Bone marrow (tissue), 2 donors: ENCODE measurements at places on chromosomes 13 and 19.

- DNase-seq: no peak
These were observed 790 bp downstream of the TPM4 start for GRCh38 chr19:16076958-16077611.

DNA sequence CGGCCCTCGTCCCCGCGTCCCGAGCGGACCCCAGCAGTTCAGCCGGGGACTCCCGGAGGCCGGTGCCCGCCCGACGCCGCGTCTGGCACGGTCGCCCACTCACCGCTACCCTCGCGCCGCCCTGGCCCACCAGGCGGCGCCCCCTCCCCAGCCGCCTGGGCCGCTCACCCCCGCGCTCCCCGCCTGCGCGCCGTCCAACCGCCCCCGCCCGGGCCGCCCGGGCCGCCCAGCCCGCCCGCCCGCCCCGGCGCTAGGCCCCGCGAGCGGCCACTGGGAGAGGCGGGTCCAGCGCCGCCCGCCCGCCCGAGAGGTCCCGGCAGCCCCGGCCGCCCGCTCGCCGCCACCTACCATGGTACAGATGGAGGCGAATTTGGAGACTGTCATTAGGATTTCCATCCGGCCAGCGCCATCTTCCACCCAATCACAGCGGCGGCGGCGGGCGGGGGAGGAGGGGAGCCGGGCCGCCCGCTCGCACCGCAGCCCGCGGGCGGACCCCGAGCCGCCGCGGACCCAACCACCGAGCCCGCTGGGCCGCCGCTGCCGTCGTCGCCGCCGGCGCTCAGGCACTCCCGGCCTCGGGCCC is at the start of gene USP12:
TSS of gene USP12 (minus strand) at position 568 of the 583 bp plus-strand sequence. CDS start at position 396, 172 bp downstream.
- DNase-seq: no peak

GRCh38 chr19:38170334-38170733 is 53.7 kb downstream of the DPF1 start:
- no peak for DNase-seq

DNA sequence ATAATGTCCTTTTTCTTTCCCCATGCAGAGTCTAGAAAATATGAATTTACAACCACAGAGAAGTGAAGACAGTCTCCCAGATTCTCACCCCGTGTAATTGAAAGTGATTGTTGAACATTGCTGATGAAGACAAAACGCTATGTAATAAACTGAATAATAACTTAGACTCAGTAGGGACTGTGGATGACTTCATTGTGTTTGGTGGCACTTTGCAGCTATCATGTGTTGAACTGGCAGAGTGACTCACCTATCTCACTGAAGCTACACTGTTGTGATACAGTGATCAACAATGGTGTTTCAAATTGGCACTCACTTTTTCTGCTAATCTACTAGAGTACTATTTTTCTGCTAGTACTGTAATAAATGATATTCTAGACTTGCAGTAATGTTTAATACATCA is 261.3 kb downstream of the DACH1 start:
- DNase-seq: no peak

DNA sequence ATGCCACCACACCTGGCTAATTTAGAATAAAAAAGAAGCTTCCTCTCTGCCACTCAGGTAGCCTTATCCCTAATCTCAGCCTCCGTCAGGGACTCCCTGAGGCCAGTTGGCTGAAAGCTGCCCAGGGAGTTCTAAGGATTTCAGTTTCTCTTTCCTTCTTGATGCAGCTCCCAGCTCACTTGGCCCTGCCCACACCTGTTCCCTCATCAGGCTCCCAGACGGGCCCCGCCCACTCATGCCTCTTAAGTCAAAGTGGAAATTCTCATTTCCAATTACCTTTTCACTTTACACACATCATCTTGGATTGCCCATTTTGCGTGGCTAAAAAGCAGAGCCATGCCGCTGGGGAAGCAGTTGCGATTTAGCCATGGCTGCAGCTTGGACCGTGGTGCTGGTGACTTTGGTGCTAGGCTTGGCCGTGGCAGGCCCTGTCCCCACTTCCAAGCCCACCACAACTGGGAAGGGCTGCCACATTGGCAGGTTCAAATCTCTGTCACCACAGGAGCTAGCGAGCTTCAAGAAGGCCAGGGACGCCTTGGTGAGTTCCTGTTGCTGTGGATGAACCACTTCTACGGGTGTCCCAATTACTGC is at the start of gene IFNL1:
TSS of gene IFNL1 (plus strand) at position 353 of the 591 bp plus-strand sequence. CDS start at position 368, 15 bp downstream.
- DNase-seq: no peak

GRCh38 chr13:74443631-74444030 is 309.4 kb upstream of the KLF12 start:
- DNase-seq: no peak

DNA sequence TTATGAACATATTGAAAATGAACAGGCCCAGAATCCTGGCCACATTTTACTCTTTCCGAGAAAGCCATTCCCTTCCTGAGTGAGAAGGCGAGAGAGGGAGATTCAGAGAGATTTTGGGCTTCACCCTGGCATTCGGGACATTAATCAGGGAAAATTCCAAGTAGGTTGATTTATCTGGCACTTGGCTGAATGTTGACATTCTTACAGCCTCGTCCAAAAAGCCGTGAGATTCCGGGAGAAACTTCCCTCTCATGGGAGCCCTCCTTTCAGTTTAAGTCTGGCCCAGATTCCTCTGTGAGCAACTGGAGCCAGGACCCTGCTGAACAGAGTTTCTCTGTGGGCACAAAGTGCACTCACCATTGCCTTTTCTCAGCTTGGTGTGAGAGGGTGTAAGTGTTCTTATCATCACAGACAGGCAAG is 129.2 kb upstream of the PEG3 start:
- DNase-seq: no peak

DNA sequence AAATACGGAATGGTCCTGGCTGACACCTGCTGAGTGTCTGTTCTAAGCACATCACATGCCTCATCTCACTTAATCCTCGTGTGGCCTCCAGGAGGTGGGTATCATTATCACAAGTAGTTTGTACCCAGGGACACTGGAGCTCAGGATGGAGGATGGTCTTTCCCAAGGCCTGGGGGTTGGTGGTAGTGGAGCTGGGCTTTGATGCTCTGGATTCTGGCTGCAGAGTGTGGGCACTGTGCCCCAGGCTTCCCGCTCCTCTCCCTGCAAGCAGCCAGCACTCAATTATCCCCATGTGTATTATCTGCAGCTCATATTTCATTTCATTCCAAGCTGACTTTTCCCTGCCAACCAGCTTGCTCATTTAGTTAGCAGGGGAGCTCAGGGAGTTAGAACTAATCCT is 52.1 kb downstream of the SIAH3 start:
- no peak for DNase-seq

DNA sequence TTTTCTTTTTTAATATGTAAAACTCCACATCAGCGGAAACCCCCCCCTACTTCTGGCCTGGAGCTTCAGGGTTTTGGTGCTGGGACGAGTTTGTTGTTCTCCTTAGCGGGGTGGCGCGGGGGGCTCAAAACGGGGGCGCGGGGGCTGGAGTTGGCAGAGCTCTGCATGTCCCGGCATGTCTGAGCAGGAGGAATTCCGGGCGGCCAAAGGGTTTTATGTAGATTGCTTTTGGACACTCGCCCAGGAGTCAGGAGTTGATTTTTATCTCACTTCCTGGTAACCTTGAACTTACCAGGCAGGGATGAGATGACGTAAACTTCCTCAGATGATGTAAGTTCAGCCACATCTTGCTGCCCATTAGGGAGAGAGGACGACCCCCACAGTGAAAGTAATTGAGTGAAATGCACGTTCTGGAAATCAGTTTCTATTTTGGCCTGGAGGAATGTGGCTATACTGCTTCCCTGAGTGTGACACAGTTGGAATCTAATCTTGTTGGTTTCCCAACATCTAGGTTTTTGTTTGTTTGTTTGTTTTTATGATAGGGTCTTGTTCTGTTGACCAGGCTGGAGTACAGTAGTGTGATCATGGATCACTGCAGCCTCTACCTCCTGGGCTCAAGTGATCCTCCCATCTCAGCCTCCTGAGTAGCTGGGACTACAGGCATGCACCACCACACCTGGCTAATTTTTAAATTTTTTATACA is 21.0 kb upstream of the GDF15 start:
- DNase-seq: peak; percentile 11
